CD4-positive, alpha-beta T cell treated with Interleukin-21 for 1 hour (primary cell): ENCODE measurements at places on chromosomes 3 and 15.

GRCh38 chr3:187361835-187362234 is 6.3 kb upstream of the RTP4 start:
- no peak for DNase-seq

DNA sequence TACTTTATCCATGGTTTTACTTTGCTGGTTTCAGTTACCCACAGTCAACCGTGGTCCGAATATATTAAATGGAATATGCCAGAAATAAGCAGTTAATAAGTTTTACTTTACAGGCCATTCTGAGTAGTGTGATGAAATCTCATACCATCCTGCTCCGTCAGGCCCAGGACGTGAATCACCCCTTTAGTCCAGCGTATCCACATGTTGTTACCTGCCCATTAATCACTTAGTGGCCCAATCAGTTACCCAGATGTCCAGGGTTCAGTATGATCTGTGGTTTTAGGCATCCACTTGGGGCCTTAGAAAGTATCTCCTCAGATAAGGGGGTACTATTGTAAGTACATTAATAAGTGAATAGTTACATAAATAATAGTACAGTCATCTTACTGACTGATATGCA is 88.0 kb downstream of the TTBK2 start:
- DNase-seq, result no peak

DNA sequence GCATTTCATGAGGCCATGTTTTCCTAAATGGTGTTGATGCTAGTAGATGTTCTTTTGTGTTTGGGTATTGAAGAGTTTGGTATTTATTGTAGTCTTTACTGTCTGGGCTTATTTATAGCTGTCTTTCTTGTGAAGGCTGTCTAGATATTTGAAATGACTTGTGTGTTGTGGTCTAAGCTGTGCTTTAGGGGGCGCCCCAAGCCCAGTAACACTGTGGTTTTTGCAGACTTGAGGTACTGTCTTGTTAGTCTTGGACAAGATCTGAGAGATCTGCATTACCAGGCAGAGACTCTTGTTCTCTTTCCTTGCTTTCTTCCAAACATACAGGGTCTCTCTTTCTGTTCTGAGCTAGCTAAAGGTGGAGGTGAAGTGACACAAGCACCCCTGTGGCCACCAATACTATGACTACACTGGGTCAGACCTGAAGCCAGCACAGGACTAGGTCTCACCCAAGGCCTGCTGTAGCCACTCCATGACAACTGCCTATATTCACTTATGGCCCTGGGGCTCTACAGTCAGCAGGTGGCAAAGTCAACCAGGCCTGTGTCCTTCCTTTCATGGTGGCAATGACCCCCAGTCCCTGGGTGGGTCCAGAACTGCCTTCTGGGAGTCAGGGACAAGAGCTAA is 152.1 kb upstream of the TBC1D5 start:
- DNase-seq, result peak; percentile 24

GRCh38 chr3:181712553-181713279 is 991 bp downstream of the SOX2 start:
- no peak for DNase-seq

GRCh38 chr3:165439765-165440164 is 243.6 kb upstream of the SLITRK3 start:
- no peak for DNase-seq

- DNase-seq, result peak; percentile 21
These were observed 2.0 kb downstream of the SMC4 start for GRCh38 chr3:160401291-160402095.

- no peak for DNase-seq
These were observed 134.2 kb downstream of the VGLL3 start for GRCh38 chr3:86856711-86857110.

DNA sequence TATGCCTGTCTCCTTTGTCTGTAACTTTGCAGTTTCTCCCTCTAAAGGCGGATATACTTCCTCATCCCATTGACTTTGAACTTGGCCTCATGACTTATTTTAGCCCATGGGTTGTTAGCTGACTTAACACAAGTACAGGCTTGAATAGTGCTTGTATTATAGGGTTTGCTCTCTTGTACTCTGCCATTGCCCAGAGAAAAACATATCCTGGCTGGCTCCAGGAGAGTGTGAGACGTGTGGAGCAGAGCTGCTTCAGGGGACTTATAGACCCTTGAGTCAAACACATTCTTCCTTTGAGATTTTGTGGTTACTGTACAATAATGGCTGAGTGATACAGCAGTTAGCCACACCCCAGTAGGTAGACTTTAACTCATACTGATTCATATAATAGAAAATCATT is 124.0 kb downstream of the RAP2B start:
- DNase-seq, result no peak

DNA sequence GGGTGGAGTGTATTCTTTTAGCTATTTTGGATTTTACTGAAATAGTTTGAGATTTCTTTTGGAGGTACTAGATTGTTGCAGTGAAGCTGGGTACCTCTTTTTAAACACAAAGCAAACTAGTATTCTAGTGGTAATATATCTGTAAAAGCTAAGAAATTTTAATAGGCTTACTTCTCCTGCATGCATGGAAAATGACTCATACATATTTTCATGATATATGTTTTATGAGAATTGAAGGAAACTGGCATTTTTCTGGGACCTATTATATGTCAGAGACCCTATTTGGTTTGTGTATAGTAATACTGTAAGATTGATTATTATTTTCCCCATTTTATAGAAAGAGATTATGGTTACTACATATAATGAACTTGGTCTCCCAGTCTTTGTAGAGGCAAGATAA is 851.0 kb downstream of the DIPK2A start:
- DNase-seq, result no peak

DNA sequence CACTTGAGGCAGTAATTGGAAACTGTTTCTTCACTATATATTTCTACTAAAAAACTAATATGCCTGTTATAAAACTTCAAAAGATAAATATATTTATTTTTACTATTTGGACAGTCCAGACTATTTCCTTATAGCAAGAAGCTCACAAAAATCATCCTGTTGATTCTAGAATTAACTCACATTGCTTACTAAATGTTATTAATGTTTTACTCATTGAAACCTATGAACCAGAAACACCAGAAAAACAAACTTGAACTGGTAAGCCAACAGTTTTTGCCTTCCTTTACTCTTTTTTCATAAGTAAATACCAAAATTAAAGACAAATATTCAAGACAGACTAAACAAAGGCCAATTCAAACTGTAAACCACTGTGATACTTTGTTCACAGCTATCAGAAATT is 26.4 kb downstream of the TOMM70 start:
- no peak for DNase-seq

DNA sequence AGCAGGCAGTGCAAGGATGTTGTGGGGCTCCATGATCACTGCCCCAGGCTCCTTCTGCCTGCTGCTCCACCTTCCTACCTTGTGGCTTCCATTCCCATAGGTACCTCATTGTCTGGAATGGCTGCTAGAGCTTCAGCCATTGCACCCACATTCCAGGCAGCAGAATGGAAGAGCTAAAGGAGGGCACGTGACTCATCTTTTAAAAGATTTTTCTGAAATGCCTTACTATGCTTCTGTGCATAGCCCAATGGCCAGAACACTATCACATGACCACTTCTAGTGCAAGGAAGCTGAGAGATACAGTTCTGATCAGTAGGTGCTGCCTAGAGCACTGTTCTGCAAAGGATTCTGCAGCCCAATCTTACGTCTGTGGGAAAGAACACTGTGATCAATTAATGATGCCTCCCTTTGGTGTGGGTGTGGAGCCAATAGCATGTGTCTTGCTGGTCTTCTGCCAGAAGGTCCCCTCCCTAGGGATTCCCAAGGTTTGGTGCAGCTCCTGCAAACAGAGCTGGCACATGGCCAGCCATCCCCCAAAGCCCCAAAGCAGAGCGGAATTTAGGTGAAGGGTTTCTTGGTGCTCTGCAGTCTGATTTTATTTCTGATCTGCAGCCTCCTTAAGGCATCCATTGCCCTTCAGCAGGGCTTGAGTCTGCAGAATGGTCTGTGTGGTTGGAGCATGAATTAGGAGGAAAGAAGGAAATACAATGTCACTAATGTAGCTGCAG is 34.4 kb downstream of the SPSB4 start:
- DNase-seq, result no peak
